ENCODE measurements at places on chromosomes 3 and 15.

- DNase-seq: no peak
Measured at GRCh38 chr15:60062826-60063225, 58.7 kb downstream of the FOXB1 start.

DNA sequence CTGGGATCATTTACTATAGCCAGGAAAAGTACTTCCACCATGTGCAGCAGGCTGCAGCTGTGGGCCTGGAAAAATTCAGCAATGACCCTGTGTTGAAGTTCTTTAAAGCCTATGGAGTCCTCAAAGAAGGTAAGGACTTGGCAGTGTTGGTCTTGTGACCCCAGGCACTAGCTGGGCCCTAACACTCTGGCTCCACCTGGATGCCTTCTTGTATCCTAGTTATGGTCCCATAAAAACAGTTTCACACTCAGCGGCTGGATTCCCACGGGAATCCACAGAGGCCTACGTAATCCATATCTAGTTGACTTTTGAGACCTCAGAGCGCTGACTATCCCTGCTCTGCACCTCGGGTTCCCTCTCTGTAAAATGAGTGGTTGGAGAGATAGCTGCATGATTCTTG lies 1.6 kb downstream of the TTC21A start:
- DNase-seq: no peak

- DNase-seq: no peak
Measured at GRCh38 chr3:170751083-170751898, 118.7 kb downstream of the RPL22L1 start.

DNA sequence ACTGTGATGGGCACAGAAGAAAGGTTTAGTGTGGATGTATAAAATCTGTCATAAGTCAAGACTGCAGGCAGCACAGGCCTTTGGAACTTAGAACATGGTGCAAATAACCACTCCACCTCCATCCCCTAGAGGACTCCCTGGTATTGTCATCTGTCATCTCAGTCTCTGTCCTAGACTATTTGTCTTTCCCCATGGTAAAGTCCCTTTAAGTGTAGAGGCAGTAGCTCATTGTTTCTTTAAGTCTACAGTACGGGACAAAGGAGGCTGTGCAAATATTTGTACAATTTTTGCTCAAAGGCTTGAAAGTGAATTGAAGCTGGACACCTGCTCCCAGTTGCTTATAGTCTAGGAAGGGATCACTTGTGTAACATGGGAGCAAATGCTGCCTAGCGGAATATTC lies 3.2 kb upstream of the PXYLP1 start:
- DNase-seq: no peak

- peak; percentile 47 for DNase-seq
Measured at GRCh38 chr3:180679178-180680096, at the start of gene CCDC39. Gene CCDC39, minus strand, starts transcription at chr3:180679489. Its CDS starts 109 bp downstream, at chr3:180679380.

DNA sequence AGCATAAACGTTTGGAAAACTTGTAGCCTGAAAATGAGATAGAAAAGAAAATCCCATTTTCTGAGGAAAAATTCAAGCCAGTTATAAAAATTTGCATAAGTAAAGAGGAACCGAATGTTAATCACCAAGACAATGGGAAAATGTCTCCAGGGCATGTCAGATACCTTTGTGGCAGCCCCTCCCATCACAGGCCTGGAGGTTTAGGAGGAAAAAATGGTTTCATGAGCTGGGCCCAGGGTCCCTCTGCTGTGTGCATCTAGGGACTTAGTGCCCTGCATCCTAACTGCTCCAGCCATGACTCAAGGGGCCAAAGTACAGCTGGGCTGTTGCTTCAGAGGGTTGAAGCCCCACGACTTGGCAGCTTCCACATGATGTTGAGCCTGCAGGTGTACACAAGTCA lies 153.1 kb downstream of the TAFA4 start:
- DNase-seq: no peak

GRCh38 chr3:120203016-120203415 lies 82.0 kb downstream of the GPR156 start:
- no peak for DNase-seq

GRCh38 chr3:107578523-107578922 lies 55.8 kb downstream of the BBX start:
- no peak for DNase-seq

DNA sequence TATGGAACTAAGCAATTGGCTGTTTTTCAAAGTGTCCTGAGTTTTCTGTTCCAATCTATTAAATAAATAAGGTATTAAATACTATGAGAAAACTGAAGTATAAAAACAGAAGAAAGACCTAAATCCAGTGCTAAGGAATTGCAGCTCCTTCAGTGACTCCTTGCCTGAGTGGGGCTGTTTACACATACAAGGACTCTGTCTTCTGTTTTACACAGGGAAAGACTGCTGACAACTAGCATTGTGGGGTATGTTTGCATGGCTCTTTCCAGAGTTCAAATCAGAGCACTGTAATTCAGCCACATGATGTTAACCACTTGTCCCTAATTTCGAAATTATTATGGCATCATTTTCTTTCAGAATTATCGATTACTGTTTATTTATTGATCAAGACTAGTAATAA lies 31.3 kb upstream of the MEIS2 start:
- DNase-seq: no peak

DNA sequence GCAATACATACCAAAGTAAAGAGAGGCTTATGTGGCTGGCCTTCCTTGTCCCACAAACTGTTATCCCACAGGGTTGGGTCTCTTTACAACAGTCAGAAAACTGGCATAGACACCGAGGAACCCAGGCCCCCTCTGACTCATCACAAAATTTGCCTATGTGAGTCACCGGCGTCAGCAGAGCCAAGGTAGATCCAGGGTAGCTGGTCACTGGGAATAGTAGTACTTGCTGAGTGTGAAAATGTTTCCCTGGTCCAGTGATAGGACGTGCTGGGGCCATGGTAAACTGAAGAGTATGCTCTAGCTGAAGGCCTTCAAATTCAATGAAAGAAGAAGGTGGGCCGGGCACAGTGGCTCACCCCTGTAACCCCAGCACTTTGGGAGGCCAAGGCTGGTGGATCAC lies 27.1 kb upstream of the SKIL start:
- DNase-seq: no peak

DNA sequence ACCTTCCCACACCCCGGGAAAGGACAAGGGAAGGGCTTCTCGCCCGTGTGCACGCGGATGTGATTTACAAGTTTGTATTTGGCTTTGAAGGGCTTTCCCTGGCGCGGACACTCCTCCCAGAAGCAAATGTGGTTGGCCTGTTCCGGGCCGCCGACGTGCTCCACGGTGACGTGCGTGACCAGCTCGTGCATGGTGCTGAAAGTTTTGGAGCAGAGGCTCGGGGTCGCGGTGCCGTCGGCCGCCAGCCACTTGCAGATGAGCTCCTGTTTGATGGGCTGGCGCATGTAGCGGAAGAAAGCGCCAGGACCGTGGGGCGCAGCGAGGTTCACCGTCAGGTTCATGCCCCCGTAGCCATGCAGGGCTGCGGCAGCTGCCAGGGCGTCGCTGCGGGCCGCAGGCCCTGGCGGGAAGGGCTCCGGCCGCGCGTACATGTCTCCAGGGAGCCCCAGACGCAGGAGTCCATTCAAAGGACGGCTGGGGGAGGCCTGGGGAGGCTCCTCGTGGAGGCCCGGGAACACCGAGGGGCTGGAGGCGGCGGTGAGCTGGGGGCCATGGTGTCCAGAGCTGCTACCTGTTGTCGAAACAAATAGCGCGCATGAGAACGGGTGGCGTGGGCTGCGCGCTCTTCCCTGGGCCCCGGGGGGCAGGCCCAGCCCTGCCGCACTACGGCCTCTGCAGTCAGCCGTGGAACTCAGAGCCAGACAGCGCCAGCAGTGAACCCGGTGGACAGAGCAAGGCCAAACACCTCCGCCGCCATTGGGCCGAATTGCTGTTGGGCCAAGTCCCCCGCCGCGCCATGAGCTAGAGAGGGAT lies 10.2 kb downstream of the ZIC4 start:
- DNase-seq: no peak

GRCh38 chr3:62183969-62184368 lies 189.4 kb downstream of the FEZF2 start:
- DNase-seq: no peak

DNA sequence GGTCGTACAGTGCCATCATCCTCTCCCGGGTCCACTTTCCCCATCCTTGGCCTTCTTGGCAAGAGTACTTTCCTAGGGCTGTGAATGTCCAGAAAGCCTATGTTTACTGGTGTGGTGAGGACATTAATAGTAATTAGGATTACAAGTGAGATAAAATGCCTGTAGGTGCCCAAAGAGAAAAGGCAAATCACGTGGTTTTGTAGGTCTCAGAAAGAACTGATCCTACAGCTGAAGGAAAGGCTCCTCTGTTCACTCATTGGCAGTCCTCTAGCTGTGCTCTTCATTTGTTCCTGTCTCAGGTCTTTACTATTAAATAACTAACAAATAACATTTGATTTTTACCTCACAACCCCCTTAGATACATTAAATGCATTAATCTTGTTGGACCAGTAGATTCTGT lies 220.1 kb upstream of the CBLB start:
- DNase-seq: no peak

DNA sequence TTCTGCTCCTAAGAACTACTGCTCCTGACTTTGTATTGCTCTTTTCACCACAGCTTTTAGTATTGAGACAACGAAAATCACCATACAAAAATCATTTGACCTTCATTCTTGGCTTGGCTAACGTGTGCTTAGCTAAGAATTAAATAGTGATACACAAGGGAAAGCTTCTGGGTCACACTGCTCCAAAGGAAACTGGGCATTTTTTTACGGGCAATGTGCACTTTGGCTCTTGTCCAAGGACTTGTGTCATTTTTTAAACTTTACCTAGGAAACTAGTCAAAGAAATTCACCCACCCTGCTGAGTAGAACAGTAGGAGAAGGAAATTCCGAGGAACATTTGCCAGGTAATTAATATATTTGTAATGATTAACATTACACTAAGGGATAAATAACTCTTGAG lies 19.8 kb downstream of the WDR72 start:
- DNase-seq: no peak

DNA sequence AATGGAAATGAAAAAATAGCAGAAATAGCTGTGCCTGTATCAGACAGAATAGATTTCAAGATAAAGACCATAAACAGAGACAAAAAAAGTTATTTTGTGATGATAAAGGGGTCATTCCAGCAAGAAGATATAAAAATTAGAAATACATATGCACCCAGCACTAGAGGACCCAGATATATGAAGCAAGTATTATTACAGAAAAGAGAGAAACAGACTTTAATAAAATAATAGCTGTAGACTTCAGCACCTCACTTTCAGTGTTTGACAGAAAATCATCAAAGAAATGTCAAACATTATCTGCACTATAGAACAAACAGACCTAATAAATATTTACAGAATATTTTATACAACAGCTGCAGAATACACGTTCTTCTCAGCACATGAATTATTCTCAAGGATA lies 783.7 kb downstream of the PLOD2 start:
- no peak for DNase-seq

- no peak for DNase-seq
Measured at GRCh38 chr15:36617529-36618196, 38.2 kb downstream of the CDIN1 start.

DNA sequence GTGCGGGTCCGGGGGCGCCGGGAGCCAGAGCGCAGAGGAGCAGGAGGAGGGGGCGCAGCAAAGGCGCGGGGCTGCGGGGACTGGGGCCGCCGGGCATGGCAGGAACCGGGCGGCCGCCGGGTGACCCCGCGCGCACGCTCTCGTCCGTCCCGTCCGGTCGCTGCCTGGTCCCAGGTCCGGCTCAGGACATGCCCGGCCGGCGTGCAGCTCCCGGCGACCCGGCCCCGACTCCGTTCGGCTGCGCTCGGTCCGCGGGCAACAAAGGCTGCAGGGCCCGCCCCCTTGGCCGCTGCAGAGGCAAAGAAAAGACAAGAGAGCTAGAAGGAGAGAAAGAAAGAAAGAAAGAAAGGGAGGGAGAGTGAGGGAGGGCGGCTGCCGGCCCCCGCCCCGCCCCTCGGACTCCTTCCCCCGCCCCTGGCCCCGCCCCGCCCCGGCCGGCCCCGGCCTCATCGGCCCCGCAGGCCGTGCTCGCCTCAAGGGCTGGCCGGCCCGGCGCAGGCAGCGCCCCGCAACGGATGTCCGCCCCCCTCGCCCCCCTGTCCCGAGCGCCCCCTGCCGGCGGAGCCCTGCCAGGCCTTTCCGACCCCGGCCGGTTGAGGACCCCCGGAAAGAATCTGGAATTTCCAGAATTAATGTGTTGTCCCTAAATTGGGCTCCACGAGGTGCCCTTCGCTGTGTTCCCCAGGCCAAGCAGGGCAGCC lies at the start of gene ADAMTS7:
TSS of gene ADAMTS7 (minus strand) at position 341 of the 701 bp plus-strand sequence. CDS start at position 97, 244 bp downstream.
- peak; percentile 21 for DNase-seq

GRCh38 chr3:72912532-72912931 lies 24.7 kb downstream of the GXYLT2 start:
- DNase-seq: no peak

DNA sequence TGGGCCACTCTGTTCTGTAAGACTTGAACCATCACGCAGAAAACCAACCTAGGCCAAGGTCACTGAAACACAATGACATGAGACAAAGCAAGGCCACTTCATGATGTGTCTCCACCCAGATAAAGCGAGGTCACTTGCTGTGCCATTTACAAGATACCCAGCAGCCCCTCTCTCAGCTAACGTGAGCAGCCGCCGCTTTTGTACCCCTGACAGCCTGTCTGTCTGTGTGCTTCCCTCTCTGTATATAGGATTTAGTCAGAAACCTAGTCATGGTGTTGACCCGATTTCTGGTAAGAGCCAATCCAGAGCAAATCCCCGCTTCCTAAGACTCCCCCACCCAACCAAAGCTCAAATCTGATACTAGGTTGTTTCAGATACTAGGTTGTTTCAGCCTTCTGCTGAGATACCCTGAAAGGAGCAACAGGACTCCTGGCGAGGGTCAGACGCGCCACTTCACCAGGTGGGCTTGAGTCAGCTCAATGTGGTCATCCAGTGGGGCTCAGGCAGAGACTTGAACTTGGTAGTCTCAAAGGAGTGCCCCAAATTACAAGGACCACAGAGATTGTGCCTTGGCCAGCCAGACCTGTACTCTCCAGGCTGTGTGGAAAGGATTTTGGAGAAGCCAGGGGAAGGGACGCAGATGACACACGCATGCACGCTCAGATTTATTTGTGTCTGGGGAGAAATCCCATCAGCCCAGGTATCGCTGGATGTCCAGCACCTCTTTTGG lies 3.1 kb upstream of the ZXDC start:
- no peak for DNase-seq

DNA sequence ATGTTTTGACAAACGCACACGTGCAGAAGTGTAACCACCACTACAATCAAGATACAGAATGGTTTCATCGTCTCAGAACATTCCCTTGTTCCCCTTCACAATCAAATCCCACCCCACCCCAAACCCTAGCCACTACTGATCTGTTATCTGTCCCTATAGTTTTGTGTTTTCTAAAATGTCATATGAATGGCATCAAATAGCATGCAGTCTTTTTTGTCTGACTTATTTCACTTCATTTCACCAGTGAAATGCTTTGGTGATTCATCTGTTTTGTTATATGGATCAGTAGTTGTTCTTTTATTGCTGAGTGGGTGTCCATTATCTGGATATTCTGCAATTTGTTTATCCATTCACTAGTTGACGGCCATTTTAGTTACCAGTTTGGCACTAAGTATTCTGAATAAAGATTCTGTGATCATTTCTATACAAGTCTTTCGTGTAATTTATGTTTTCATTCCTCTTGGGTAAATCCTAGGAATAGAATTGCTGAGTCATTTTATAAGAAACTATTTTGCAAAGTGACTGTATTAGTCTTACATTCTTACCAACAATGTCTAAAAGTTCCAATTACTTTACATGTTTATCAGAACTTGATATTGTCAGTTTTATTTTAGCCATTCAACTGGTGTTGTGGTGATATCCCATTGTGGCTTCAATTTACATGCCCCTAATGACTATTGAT lies 232.8 kb downstream of the CLSTN2 start:
- no peak for DNase-seq
